ENCODE measurements at places on chromosomes 7 and 10.

DNA sequence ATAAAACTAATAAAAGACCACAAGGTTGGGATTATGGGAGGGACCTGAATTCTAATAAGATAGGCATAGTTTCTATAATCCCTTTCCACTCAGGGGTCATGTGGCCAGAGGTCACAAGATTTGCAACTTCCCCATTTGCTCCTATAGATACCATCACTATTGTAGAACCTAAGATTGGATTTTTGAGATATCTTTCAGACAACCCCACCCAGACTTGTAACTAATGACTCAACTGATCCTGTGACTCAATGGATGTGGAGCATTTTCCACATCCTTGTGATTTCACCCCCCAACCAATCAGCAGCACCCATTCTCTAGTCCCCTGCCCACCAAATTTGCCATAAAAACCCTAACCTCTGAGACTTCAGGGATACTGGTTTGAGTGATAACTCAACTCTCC lies 51.9 kb upstream of the PIK3AP1 start:
- no peak for DNase-seq

GRCh38 chr10:34049469-34049868 lies 715.0 kb upstream of the NRP1 start:
- no peak for DNase-seq

GRCh38 chr7:74284781-74285259 lies 4.4 kb upstream of the CLIP2 start:
- DNase-seq = no peak

DNA sequence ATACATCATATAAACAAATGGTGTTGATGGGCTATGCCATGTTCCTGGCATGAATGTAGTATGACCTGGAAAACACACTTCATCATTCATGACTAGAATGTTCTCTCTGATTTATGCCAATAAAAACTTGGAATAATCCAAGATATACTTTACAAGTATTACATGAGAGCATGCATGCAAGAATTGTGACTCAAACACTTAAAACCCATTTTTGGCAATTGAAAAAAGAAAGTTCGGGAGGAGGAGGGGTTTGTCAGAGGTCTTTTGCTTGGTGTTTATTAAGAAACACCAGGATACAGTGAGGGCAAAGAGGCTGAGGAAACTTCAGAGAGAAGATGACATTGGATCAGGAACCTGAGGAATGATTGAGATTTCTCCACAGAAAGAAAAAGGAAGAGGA lies 10.2 kb upstream of the CUL1 start:
- no peak for DNase-seq

DNA sequence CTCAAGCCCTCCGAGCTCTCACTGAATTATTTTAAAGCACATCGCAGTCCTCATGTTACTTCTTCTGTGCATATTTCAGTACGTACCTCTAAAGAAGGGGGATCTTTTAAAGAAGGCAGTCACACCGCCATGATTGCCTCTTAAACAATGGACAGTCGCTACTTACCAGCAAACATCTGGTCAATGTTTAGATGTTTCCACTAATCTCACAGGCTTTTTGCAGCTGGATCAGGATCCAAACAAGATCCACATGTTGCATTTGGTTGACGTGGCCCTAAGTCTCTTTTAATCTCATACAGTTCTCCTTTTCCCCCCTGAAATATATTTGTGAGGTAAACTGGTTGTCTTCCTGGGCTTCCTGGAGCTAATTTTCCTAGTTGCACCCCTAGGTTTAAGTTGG lies 50.0 kb downstream of the PRF1 start:
- no peak for DNase-seq

GRCh38 chr7:86720306-86720705 lies 76.6 kb downstream of the GRM3 start:
- no peak for DNase-seq

GRCh38 chr7:143375298-143376034 lies 5.7 kb upstream of the ZYX start:
- no peak for DNase-seq

GRCh38 chr7:93147363-93147762 lies 822 bp downstream of the SAMD9L start:
- DNase-seq = no peak

- DNase-seq = peak; percentile 43
Measured at GRCh38 chr10:78973901-78974616, 94.7 kb upstream of the ZMIZ1 start.

DNA sequence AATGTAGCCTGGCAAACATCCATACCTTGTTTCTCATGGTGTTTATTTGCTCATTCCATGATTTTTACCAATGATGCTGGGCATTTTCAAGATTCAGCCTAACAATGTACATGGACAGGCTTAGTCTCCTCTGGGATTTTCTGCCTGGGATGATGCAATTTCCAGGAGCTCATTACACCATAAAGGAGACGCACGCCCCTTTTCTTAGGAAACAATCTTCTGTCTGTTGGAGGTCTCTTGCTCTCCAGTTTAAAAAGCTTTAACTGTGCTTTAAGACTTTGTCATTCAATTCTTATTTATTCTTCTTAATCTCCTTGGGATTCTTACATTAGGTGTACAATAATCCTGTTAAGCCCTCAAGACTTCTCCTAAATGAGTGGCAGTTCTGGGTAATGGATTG lies 150.3 kb upstream of the NRP1 start:
- DNase-seq = no peak

Data from omental fat pad (tissue), 4 donors.